Fibroblast of lung (primary cell): ENCODE measurements at places on chromosomes 1 and 21. TPM values are rescaled to one million over a fixed set of nuclear protein-coding genes. Genes with fewer than 3 reads are reported as not detected.

Gene PTPN7
- total RNA-seq = not detected in 2 replicates

Gene SPATA45
- 0.51 and 0.83 TPM in 2 replicates for total RNA-seq

Gene C4BPB
- total RNA-seq = not detected in 2 replicates

Gene LCE2B
- total RNA-seq = not detected in 2 replicates

- DNase-seq = no peak
Observed at GRCh38 chr1:17839641-17840196, 84.6 kb downstream of the ACTL8 start.

DNA sequence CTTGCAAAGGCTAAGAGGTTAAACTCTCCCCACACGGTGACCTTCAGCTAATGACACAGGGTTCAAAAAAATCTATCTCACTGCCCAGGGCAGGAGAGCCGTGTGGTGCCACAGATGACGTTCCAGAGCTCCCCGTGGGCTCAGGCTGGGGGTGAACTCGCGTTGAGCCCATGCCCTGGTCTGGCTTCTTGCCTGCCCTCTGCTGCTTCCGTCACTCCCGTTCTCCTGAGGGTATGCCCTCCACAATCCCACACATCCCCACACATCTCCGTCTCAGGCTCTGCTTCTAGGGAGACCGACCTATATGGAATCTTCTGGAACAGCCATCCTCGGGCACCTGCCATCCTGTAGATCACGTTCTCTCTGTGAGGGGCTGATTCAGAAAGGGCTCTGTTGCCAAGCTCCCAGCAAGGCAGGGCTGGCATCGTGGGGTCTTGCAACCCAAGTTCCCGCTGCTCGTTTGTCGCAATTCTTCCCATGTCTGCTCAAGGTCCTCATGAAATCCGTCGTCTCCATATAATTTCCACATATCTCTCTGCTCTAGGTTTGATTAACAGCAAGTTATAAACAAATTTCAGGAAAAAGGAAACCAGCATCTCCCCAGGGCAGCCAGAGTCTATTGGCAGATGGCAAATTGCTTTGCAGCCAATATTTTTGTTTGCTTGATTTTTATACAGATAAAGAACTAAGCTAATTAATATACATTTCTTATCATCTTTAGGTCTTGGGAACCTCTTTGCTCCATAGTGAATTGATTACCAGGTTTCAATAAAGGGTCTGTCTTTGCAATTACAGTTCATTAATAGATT lies 278.2 kb downstream of the PTPRU start:
- no peak for DNase-seq

DNA sequence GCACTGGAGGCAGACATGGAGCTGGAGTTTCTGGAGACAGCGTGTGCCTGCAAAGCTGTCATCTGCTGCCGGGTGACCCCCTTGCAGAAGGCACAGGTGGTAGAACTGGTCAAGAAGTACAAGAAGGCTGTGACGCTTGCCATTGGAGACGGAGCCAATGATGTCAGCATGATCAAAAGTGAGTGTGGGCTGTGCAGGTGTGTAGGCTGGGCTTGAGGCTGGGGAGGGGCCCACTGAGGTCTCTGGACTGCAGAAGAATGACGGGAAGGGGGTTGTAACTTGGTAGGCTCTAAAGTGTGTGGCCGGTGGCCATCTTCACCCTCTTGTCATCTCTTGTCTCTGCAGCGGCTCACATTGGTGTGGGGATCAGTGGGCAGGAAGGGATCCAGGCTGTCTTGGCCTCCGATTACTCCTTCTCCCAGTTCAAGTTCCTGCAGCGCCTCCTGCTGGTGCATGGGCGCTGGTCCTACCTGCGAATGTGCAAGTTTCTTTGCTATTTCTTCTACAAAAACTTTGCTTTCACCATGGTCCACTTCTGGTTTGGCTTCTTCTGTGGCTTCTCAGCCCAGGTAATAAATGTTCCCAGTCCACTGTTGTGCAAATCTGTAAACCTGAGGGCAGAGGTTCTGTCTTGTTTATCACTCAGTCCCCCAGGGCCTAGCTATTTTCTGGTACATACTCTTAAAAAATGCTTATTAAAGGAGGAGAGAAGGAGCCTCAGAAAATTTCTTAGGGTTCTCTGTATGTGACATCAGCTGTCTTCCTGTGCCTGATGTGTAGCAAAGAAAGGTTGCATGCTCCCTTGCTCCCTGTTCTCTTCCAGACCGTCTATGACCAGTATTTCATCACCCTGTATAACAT lies 19.9 kb downstream of the ATP8B2 start:
- peak; percentile 26 for DNase-seq

DNA sequence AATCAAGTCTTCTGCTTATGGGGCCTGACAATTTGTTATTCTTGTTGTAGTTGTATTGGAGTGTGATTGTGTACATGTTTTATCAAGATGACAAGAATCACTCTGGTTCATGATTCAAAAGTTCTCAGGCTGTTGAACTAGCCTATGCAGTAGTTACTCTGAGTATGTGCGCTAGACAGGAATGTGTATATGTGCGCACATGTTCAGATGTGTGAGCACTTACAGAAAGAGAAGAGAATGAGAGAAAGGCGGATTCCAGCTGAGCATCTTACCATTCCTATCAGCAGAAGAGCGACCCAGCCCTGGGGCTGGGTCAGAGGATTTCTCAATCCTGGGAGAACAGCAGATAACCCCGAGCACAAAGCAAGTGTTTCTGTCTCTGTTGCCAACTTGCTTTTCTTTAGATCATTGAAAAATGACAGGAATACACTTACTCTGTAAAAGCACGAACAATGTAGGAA lies 110.8 kb upstream of the HOOK1 start:
- no peak for DNase-seq

DNA sequence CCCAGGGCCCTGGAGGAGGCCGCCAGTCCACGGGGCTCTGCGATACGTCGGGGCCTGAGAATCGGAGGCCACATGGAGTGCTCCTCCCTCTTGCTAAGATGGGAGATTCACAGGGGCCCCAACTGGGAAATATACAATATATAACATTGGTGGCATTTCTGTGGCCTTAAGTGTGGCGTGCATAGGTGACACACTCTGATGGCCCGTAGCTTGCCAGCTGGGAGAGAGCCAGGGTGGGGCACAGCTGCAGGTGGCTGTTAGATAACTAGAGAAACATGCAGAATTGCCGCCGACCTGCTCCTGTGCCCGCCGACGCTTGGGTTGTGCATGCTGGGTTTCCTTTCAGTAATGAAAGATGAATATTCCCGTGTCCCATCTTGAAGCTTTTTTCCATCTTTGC lies 30.1 kb downstream of the UMODL1 start:
- DNase-seq = no peak

DNA sequence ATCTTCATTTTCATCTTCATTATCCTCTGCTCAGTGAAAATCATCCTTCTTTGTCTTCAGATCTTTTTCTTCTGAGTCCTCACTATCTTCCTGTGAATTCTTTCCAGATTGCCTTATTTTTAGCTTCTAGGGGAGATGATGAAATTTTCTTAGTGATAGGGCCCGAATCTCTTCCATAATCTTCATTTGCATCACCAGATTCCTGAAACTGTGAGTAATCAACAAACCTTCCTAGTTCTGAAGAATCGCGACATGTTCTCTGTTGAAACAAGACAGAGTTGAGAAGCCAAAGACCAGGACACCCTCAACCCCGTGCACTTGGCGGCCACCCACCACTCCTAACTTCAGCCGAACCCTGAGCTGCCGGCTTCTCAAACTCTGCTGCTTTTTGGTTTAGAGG lies 92.8 kb upstream of the CDC42BPA start:
- no peak for DNase-seq

DNA sequence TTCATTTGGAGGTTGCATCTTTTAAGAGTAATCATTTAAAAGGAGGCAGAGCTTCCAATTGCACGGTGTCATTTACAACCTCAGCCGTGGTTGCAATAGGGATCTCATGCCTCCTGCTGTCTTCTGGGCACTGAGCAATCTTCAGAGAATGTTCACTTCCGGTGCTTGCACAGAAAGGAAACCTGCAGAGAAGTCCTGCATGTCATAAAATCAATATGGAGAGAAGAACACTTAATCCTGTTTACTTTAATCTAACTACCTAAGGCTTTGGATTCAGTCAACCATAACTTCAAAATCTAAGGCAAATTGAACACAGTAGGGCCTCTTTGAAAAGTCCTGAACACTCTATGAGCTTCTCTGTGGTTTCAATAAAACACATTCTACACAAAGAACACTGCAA lies 11.3 kb upstream of the MAP10 start:
- peak; percentile 43 for DNase-seq

- peak; percentile 83 for DNase-seq
Observed at GRCh38 chr1:17212487-17213121, 7.7 kb downstream of the PADI1 start.

GRCh38 chr21:16570856-16571255 lies 841.1 kb downstream of the USP25 start:
- DNase-seq = no peak

DNA sequence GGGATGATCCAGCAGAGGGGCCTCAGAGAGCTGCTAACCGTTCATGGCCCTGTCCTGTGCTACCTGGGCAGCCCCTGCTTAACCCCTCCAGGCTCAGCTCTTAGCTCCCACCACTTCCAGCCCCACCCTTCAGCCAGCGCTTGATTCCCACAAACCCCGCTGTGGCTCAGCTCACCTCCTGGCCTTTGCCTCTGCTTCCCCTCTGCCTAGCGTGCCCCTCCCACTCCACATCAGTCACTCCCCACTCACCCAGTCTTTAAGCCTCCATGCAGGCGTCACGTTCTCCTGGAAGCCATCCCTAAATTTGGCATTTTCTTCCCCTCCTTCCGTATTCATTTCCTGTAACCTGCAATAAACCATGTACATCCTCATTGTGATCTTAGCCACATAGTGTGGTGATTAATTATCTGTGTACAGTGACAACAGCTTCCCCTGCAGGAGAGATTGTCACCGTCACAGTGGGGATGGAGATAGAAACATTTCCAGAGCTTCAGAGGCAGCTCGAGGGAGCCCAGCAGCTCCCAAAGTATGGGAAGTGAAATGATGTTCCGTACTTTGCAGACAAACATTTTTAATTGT lies 65.5 kb downstream of the EPHB2 start:
- DNase-seq = no peak
